ENCODE measurements at places on chromosomes 11 and 22.

- DNase-seq, result no peak
These were observed 52.1 kb upstream of the EIF3M start for GRCh38 chr11:32531528-32531927.

DNA sequence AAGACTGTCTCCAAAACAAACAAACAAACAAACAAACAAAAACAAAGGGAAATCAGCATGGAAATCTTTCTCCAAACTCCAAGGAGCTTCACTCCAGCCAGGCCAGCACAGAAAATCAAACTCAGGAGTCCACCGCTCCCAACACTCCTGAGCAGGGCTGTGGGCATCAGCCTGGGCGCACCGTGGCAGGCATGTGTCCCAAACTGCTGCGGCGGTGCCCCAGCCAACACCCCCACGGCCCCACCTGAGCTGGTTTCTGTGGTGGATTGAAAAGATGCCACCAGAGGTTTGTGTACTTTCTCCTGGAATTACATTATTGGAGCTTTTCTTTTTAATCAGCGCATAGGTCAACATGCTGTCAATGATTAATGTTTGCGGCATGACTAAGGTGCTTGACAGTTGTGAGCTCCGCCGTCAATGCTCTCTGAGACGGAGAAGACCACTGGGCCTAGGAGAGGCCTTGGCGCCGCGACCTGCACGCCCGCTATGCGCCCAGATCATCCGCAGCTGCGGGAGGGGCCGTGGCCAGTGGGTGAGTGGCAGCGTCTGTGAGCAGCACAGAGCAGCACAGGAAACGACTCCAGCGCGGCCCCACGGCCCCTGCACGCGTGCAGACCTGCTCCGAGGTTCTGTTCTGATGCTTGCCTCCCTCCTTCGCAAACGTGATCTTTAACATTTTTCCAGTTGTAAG, 18.1 kb downstream of the DRD4 start:
- no peak for DNase-seq

GRCh38 chr11:124842305-124842704, 22.9 kb upstream of the ROBO3 start:
- DNase-seq, result no peak

DNA sequence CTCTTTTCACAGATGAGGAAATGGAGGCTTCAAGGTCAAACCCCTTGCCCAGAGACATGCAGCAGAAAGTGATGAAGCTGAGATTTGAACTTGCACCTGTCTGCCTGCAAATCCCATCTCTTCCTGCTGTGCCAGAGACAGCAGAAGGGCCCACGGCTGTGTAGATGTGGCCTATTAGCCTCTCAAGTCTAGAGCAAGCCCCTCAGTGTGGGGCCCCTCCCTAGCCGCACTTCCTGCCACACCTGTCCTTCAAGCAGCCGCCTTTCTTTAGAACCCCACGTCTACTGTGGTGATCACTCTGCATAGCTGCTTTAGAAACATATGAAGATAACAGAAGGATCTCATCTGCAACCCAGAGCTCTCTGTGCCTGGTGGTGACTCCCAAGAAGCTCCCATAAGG, 41.2 kb upstream of the JAM3 start:
- no peak for DNase-seq

GRCh38 chr11:43930868-43931716, 11.3 kb upstream of the C11orf96 start:
- DNase-seq, result no peak

GRCh38 chr11:126405374-126405773, 49.9 kb downstream of the ST3GAL4 start:
- no peak for DNase-seq

DNA sequence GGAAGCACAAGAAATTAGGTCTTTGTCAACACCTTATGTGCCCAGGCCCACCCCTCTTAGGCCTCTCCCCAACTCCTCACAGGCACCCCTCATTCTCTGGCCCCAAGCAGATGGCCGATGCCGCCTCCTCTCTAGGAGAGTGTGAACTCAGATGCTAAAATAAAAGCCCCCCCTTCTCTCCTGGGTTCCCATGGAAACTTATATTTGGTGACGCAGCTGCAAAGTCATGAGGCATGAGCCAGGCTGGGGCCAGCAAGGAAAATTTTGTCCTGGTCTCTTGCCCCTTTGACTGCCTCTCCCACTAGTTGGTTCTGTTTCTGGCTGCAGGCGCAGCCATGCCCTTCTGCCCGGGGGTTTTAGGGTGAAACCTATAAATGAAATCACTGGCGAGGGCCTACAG, 11.8 kb downstream of the RCOR2 start:
- DNase-seq, result no peak

- no peak for DNase-seq
These were observed 51.3 kb upstream of the CD44 start for GRCh38 chr11:35087648-35088047.

- no peak for DNase-seq
These were observed 15.5 kb downstream of the FLI1 start for GRCh38 chr11:128709402-128709801.

GRCh38 chr22:36227396-36227795, 11.9 kb downstream of the APOL2 start:
- DNase-seq, result no peak
